ENCODE measurements at places on chromosomes 1 and 21. TPM values are rescaled to one million over a fixed set of nuclear protein-coding genes. Genes with fewer than 3 reads are reported as not detected.

OR2L5 gene
- total RNA-seq, result 1.8 TPM

KCNA2 gene
- total RNA-seq, result 14.1 TPM

CFHR4 gene
- 0.69 TPM for total RNA-seq

RABIF gene
- 19.8 TPM for total RNA-seq

RGS4 gene
- 41.1 TPM for total RNA-seq

SYT6 gene
- 19.1 TPM for total RNA-seq

KDF1 gene
- total RNA-seq, result 0.23 TPM

FAM78B gene
- 6.7 TPM for total RNA-seq

NCAM2 gene
- total RNA-seq, result 162 TPM

ADGRB2 gene
- 59.5 TPM for total RNA-seq

KCNK1 gene
- 7.4 TPM for total RNA-seq

FCER1G gene
- 5.3 TPM for total RNA-seq

TMEM200B gene
- total RNA-seq, result 1.8 TPM

CNR2 gene
- not detected for total RNA-seq

CRYAA gene
- total RNA-seq, result not detected

C1orf94 gene
- total RNA-seq, result 0.23 TPM

IFI44 gene
- total RNA-seq, result 35.1 TPM

SLAMF7 gene
- total RNA-seq, result not detected

HAO2 gene
- total RNA-seq, result not detected

TMEM125 gene
- total RNA-seq, result 0.69 TPM

MRPS14 gene
- total RNA-seq, result 57.7 TPM

TFF1 gene
- not detected for total RNA-seq

CNTN2 gene
- 37.6 TPM for total RNA-seq

SPATA21 gene
- not detected for total RNA-seq

BACH1 gene
- total RNA-seq, result 144 TPM

POU3F1 gene
- total RNA-seq, result 1.6 TPM

MPL gene
- 0.23 TPM for total RNA-seq

ADCY10 gene
- 0.69 TPM for total RNA-seq

PLA2G2C gene
- total RNA-seq, result not detected

GPR3 gene
- total RNA-seq, result 0.69 TPM

UBASH3A gene
- not detected for total RNA-seq

AMY2A gene
- not detected for total RNA-seq

ANKRD35 gene
- total RNA-seq, result 1.6 TPM

NGF gene
- 2.1 TPM for total RNA-seq

NR1I3 gene
- total RNA-seq, result not detected

SPRR2E gene
- total RNA-seq, result not detected

F13B gene
- not detected for total RNA-seq

RGS8 gene
- 135 TPM for total RNA-seq

STYXL2 gene
- 0.69 TPM for total RNA-seq

CNKSR1 gene
- total RNA-seq, result 1.4 TPM

LIN28A gene
- not detected for total RNA-seq

SYPL2 gene
- total RNA-seq, result not detected

SYTL1 gene
- 0.46 TPM for total RNA-seq

CFHR2 gene
- not detected for total RNA-seq

SYF2 gene
- 36.9 TPM for total RNA-seq

RORC gene
- total RNA-seq, result 0.23 TPM

SLAMF9 gene
- total RNA-seq, result not detected

CFAP107 gene
- total RNA-seq, result 3.0 TPM

SELE gene
- 0.23 TPM for total RNA-seq

EPRS1 gene
- total RNA-seq, result 158 TPM

SELENOF gene
- total RNA-seq, result 177 TPM

DLGAP3 gene
- total RNA-seq, result 23.8 TPM

COL9A2 gene
- total RNA-seq, result 7.2 TPM

UTP11 gene
- total RNA-seq, result 38.3 TPM

PYHIN1 gene
- total RNA-seq, result not detected

OR2T29 gene
- 0.23 TPM for total RNA-seq

CASQ1 gene
- total RNA-seq, result 0.92 TPM

GJA8 gene
- total RNA-seq, result not detected

Measured in diencephalon (tissue), 1 donor.